ENCODE measurements at places on chromosomes 5 and 9.

DNA sequence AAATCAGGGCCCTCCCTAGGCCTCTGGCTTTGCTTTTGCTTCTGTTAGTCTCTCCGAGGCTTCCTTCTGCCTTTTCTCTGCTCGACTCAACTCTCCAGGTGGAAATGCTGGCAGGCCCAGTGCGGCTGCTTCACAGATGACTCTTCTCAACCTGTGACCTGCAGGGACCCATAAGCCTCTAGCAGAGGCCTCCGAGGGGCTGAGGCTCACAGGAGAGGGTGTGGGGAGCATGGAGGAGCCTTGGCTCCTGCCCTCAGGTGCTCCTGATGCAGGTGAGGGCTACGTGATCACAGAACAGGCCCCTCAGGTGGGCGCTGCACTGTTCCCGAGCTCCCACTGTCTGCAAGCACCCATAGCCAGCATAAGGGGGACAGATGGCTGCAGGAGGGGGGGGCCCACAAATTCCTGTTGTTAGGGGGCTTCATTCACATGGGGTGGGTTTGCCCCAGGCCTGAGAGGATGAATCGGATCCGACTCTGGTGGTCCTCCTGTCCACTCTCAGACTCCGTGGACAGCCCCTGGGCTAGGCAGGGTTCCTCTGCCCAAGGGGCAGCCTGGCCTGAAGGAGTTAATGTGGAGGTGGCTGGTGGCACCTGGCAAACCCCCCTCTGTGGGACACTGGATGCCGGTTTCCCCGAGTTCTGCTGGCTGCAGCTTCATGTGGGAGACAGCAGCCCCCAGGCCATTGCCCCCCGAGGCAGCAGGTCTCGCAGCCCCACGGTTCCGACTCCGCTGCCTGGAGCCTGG is 10.9 kb upstream of the FCN2 start:
- no peak for DNase-seq

- no peak for DNase-seq
Measured at GRCh38 chr9:259405-260404, 45.0 kb downstream of the DOCK8 start.

DNA sequence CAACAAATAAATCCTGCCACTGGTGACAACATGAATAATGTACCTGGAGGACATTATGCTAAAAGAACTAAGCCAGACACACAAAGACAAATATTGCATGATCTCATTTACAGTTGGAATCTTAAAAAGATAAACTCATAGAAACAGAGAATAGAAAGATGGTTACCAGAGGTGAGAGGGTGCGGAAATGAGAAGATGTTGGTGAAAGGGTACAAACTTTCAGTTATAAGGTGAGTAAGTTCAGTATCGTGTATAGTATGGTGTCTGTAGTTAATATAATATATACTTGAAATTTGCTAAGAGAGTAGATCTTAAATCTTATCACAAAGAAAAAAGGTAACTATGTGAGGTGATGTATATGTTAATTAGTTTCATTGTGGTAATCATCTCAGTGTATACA is 63.3 kb downstream of the PRRC1 start:
- no peak for DNase-seq

DNA sequence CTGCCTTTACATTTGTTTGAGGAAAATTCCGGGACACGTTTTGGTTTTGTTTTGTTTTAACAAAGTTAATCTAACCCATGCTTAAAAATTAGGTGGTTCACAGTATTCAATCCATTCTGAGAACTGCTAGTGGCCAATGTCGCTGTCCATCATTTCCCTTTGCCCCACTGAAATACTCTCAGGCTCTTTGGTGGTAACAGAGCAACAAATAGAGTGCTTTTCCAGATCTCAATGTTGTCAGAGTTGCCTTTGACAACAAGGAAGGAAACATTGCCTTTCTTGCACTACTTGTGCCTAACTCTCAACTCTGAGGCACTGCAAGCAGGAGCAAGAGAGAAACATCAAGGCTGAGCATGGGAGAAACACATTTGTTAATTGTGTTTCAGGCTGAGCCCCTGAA is 154.0 kb downstream of the MCTP1 start:
- no peak for DNase-seq

DNA sequence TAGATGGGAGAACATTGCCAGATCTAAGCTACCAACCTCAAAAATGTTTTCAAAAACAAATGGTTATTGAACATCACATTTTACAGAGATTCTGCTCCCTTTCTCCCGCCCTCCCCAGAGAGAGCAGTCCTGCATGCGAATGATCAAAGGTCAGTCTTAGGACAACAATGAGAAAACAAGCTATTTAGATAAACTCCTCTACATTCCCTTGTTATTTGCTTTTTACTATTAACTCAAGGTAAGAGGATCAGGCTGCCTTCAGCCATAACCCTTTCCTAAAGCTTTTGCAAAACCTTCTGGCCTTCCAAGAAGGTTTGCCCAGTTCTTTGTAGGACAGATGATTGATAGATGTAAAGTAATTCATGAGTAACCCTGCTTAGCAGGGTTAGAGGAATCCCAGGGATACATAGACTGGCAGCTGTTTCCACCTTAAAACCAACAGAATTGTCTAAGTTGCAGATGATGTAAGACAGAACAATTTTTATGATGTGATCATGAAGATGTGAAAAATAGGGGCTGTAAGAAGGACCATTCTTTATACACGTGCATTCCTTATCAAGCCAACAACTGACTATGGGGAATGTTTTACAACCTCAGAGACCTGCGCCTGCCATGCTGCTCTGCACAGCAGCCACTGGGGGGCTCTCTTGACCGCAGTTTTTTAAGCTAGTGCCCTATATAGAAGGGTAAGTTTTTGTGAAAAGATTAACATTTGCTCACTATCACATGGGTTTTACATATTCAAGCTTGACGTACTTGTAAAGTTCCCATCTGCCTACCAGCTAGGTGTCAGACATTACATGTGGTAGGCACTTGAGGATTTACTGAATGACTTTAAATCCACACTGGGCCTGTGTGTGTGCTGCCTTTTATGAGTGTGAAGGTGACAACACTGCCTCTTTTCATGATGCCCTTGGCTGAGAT is 2.3 kb upstream of the ZNF782 start:
- DNase-seq: no peak

DNA sequence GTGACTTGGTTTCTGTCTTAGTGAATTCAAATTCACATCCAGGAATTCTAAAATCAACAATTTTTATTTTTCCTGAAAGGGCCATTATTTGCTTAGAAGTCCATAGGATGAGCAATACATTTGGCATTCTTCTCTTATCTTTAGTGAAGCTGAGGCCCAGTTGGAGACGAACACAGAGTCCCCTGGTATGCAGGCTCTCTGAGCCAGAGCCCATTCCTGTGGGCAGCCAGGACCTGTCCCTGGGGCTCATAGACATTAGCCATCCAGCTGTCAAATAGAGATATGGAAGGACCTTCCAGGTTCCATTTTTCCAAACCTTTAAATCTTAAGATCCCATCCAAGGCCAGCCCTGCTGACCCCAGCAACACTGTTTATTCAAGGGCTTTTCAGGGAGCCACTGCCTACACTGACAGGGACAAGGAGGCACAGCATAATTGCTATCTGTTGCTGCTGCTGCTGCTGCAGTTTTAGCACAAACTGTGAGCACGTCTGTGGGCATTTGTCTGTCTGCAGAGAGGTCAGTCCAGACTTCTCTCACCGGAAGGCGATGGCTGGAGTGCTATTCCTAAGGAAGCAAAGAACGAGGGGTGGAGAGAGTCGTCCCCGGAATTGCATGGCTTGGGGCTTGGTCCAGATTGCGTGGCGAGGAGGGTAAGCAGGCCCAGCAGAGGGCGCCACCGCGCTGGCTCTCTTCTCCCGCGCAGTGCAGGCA is 639.0 kb downstream of the CCDC171 start:
- peak; percentile 71 for DNase-seq

DNA sequence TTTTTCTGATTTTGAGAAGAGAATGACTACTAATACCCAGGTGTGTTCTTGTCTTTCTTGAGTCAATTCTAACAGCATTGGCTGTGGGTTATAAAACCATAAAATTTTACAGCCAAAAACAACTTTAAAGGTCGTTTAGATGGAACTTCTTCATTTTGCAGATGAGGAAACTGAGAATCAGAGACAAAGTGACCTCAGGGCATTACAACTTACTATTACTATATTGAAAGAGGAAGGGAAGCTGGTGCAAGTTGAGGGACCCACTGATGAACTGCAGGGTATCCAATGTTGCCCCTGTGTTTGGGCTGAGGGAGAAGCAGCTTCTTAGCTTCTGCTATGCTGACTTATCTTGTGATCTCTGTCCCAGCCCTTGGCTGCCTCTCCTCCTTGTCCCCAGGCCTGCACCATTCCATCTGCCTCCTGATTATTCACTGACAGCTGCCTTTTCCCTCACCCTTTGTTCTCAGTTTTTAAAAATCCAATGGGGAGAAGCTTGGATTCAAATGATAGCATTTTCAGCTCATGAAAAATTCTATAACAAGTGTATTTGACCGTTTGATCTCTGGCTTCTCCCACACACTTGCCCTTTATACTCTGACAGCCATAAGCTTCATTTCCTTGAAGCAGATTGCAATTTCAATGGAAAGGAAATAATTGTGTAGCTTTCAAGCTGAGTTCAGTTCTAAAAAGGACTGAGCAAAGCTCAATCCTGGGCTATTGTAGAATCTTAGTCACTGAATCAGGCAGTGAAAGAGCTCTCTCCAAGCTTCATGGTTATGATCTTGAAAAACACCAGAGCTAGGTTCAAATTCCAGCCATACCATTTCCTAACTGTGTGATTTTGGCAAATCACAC is 68.5 kb downstream of the TMC1 start:
- DNase-seq: no peak

DNA sequence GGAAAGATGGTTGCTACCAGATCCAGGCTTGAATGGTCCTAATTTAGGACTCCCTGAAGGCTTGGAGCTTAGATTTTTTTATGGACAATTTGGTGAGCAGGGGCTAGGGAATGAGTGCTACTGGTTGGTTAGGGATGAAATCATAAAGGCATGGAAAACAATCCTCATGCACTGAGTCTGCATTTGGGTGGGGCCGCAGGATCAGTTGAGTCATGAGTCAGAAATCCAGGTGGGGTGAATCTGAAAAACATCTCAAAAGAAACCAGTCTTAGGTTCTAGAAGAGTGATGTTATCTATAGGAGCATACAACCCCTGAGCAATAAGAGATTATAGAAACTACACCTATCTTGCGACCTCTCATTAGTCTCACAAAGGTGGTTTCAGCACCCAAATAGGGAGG is 300.0 kb downstream of the KIF4B start:
- DNase-seq: no peak

DNA sequence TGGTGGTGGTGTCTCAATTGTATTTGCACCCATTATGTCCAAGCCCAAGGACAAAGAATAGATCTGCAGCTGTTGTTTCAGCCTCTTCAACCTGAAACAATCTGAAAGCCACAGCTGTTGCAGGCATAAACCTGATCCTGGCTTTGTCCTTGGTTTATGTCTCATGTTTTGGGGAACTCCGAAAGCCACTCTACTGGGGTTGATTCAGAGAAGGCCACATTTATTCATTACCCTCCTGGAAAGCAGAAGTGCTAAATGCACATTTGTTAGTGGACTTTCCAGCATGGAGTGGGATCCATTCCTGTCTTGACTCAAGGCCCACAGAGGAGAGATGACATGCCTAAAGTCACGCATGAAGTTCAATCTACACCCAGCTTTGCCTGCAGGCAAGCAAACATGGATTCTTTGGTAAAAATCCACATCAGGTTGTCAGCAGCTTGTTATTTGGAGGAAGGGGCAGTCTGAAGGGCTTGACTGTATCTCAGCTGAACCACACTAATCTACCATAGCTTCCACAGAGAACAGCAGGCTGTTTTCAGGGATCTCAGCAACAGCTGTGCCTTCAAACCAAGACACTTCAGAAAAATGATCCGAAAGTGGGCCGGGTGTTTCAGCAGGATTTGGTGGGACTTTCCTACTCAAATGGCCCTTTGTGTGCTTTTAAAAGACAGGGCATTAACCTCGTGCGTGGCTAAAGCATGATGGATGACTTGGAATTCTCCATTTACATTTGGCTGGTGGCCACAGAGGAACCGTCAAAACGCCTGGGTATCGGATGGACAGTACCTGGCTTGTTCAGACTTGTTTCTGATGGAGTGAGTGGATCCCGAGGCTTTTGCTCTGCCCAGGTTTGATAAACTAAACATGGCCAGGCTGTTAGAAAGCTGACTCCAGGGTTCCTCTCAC is 36.2 kb upstream of the ADAM19 start:
- no peak for DNase-seq

DNA sequence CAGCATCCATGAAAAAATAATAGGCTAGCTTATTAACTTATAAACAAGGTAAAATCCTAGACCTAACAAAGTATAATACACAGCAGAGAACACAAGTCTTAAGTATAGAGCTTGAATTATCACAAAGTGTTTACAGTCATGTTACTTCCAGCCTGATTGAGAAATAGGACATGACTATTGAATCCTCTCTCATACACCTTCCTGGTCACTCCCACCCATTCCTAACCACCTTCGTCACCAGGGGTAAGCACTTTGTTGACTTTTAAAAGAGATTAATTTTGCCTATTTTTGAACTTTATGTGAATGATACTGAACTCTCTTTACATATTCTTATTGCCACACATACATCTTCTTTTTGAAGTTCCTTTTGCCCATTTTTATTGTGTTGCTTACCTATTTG is 325.8 kb downstream of the PJA2 start:
- DNase-seq: no peak

- no peak for DNase-seq
Measured at GRCh38 chr5:10581424-10581748, 17.5 kb downstream of the ANKRD33B start.

DNA sequence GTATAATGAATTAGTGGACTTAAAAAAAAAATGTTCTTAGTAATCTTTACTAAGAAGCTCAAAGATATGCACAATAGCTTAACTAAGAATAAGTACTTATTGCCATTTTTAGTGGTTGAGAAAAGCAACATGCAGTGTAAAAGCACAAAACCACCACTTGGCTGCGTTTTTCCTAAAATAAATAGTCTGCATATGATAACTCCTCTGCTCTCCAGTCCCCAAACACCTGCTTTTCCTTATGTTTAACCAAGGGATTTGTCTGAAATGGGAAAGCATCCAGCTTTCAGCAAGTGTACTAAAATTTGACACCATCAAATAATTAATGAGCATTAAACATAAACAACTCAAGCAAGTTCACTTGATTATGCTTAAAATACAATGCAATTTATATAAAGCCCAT is 41.4 kb downstream of the PSIP1 start:
- DNase-seq: no peak

GRCh38 chr9:123454361-123454760 is 98.4 kb downstream of the CRB2 start:
- DNase-seq: no peak

GRCh38 chr9:316382-316965 is 101.8 kb downstream of the DOCK8 start:
- no peak for DNase-seq

DNA sequence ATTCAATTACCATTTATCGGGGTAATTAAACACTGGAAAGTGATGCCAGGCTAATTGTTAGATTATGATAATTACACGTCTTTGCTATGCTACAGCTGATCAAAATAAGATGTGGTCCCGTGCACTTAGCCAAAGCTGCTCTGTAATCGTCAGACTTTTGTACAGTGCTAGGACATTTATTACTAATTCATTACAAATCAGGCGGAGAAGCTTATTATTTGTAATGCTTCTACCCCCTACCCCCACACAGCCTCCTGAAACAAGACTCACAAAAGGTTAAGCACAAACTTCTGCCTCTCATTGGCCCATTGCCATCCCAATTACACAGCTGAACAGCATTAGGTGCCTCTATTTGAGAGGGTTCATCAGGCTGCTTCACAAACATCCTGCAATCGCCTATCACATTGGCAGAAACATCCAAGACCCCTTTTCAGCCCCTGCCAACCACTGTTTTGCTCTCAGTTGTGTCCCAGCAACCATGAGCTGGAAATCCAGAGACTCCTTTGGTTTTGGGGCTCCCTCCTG is 232.7 kb downstream of the EFNA5 start:
- DNase-seq: no peak

- no peak for DNase-seq
Measured at GRCh38 chr9:3586066-3586465, 60.3 kb upstream of the RFX3 start.

All from lower leg skin (tissue), 4 donors.